ENCODE measurements at places on chromosomes 11 and 22. TPM values are rescaled to one million over a fixed set of nuclear protein-coding genes. Genes with fewer than 3 reads are reported as not detected.

DNA sequence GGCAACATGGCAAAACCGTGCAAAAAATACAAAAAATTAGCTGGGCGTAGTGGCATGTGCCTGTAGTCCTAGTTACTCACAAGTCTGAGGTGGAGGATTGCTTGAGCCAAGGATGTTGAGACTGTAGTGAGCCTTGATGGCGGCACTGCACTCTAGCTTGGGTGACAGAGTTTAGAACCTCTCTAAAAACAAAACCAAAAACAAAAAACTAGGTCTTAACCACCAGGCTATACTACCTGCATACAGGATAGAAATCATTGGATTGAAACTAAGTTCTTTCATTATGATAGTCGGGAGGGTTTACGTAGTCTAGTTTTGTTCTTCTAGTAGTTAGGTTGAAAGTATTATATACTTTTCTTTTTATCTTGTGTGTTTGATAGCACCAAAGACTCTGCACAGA, 5.8 kb downstream of the RNF214 start:
- no peak overlapping the region for H3K4me3 ChIP-seq
- peaks cover 10% of the 10 kb centered on the region for H3K4me1 ChIP-seq
- no peak for DNase-seq
- no peaks in the 10 kb centered on the region for H3K36me3 ChIP-seq
- H3K27ac ChIP-seq = no peak overlapping the region
- H3K27me3 ChIP-seq = no peaks in the 10 kb centered on the region

DNA sequence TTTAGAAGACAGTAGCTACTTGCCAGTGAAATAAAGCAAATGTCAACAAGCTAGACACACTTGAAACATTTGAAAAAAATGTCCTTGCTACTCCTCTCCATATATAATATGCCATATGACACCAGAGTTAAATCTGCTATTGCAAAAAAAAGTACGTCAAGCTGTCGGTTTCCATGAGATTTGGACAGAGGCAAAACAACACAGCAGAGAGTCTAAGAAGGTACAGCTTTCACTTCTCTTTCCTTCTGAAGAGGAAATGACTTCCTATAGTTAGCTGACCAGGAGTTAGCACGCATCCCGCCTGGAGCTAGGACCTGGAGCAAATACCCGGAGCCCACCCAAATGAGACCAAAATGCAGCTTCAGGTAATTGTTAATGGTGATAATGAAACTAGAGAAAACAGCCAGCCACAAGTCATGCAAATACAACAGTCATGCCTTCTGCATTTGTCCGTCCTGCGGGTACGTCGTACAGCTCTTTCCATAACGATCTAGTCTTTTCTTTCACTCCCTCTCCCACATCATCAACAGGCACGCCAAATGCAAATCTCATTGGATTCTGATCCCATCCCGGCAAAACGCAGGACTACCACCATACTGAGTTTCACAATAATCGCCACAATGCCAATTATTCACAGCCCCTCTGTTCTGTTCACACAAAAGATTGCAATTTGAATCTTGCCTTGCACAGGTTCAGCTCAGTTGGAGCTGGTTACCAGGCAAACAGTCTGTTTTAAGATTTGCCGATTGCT, 395.0 kb upstream of the CCDC90B start:
- H3K4me3 ChIP-seq = no peak overlapping the region
- H3K27me3 ChIP-seq = no peaks in the 10 kb centered on the region
- H3K27ac ChIP-seq = no peak overlapping the region
- H3K36me3 ChIP-seq = no peaks in the 10 kb centered on the region

GRCh38 chr11:11263238-11264005, 89.6 kb downstream of the CSNK2A3 start:
- no peak for DNase-seq
- no peaks in the 10 kb centered on the region for H3K4me1 ChIP-seq
- no peak overlapping the region for H3K27ac ChIP-seq
- H3K36me3 ChIP-seq = no peaks in the 10 kb centered on the region

GRCh38 chr11:84091212-84091986, 805.2 kb upstream of the CCDC90B start:
- no peaks in the 10 kb centered on the region for H3K4me1 ChIP-seq
- H3K27me3 ChIP-seq = no peaks in the 10 kb centered on the region
- no peaks in the 10 kb centered on the region for H3K36me3 ChIP-seq

DNA sequence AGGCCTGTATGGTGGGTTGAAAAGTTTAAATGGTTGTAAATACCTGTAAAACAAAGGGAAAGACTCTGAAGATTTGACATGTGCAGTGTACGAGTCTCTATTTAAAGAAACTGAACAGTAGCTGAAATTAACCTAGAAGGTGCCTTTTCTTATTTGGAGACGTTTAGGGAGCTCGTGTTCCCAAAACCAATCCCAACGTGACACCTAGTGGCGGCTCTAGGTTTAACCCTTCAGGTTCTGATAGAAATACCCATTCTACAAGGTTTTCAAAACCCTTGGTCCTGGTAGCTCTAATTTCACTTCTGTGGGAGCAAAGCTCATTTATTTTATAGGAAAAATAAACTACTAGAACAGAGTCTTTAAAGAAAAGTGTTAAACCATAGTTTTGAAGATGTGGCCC, 258.3 kb downstream of the LRRC4C start:
- H3K4me1 ChIP-seq = no peaks in the 10 kb centered on the region
- H3K4me3 ChIP-seq = no peak overlapping the region
- no peak overlapping the region for H3K27ac ChIP-seq
- no peaks in the 10 kb centered on the region for H3K36me3 ChIP-seq
- peaks cover 45% of the 10 kb centered on the region for H3K27me3 ChIP-seq

- H3K36me3 ChIP-seq = peaks cover 93% of the 10 kb centered on the region
- H3K4me3 ChIP-seq = no peak overlapping the region
- H3K4me1 ChIP-seq = no peaks in the 10 kb centered on the region
- H3K27ac ChIP-seq = no peak overlapping the region
Measured at GRCh38 chr11:70360211-70360610, 38.1 kb upstream of the CTTN start.

DNA sequence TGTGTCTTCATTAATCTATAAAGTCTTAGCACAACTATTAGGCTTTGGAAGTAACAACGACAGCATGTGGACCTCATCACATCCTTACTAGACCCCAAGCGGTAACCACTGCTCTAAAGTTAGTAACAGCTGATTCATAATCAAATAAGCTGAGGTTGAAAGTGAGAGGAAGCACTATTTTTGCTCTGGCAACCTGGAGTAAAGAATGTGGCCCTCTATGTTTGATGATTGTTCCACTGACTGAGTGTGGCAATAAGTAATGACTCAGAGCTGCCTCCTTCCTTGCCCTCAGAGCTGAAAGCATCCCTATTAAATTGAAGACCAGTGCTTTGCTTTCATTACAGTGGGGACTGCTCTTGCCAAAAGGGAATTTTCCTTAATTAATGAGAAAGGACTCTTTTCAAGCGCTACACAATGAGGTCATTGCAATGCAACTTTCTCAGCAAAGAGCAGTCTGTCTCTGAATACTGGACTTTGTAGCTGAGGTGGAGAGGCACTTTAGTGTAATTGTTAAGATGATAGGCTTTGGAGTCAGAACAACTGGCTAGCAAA, 906.1 kb upstream of the RAG2 start:
- H3K36me3 ChIP-seq = no peaks in the 10 kb centered on the region
- peak overlapping the region; percentile 28 for H3K27ac ChIP-seq
- no peaks in the 10 kb centered on the region for H3K27me3 ChIP-seq
- H3K4me1 ChIP-seq = no peaks in the 10 kb centered on the region
- DNase-seq = peak; percentile 32

- no peak overlapping the region for H3K4me3 ChIP-seq
- no peak overlapping the region for H3K27ac ChIP-seq
- no peaks in the 10 kb centered on the region for H3K36me3 ChIP-seq
- DNase-seq = peak; percentile 30
Measured at GRCh38 chr22:47290706-47291430, 528.4 kb downstream of the TBC1D22A start.

GRCh38 chr22:43289976-43290721, 53.0 kb downstream of the SCUBE1 start:
- H3K27me3 ChIP-seq = no peaks in the 10 kb centered on the region
- H3K27ac ChIP-seq = no peak overlapping the region
- DNase-seq = no peak
- H3K36me3 ChIP-seq = no peaks in the 10 kb centered on the region

GRCh38 chr22:47398491-47398890, 636.0 kb downstream of the TBC1D22A start:
- no peak overlapping the region for H3K4me3 ChIP-seq
- peaks cover 8% of the 10 kb centered on the region for H3K4me1 ChIP-seq
- DNase-seq = no peak
- H3K27me3 ChIP-seq = no peaks in the 10 kb centered on the region
- no peak overlapping the region for H3K27ac ChIP-seq

DNA sequence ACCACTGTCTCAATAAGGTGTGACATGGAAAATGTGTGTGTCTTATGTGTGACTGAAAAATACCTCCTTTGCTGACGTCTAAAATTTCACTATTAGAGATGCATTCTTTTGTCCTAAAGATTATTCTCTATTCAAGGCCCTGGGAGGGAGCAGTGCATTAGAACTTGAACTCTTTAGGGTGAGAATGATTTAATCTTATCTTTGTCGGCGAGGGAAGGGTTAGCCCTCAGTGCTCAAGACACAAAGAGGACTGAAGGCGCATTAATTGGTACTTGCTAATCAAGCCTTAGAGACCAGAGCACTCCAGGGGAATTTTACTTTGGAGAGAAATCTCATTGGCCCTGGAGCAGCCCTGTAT, 29.8 kb upstream of the PLET1 start:
- no peaks in the 10 kb centered on the region for H3K36me3 ChIP-seq
- H3K27me3 ChIP-seq = no peaks in the 10 kb centered on the region
- H3K4me1 ChIP-seq = peaks cover 54% of the 10 kb centered on the region
- peak overlapping the region; percentile 90 for H3K27ac ChIP-seq

DNA sequence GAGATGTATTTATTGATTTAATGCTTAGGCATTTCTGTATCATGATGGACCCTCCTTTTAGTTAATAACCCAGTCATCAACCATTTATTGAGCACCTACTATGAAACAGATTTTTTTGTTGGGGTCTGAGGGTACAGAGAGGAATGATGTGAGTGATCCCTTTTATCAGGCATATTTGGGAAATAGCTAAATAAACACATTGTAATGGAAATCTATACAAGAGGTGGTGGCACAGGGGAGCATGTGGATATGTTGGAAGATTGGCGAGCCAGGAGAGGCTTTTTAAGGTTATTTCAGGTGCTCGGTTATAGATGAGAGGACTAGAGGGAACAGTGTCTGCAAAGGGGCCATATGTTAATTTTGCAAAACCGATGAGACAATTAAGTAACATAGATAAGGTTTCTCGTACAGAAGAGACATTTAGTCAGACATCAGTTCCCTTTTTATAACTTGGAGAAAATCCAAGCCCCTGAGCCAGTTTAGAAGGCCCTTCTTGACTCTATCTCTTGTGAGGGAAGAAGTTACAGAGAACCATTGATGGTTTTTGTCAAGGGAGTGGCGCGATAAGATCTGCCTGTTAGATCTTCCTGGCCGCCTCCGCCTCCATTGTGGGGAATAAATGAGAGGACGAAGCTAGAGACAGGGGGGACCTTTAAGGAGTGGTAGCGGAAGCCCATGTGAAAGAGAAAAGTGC, 2.0 kb downstream of the ATXN10 start:
- H3K27ac ChIP-seq = no peak overlapping the region
- H3K4me3 ChIP-seq = peak overlapping the region; percentile 96
- no peaks in the 10 kb centered on the region for H3K27me3 ChIP-seq

DNA sequence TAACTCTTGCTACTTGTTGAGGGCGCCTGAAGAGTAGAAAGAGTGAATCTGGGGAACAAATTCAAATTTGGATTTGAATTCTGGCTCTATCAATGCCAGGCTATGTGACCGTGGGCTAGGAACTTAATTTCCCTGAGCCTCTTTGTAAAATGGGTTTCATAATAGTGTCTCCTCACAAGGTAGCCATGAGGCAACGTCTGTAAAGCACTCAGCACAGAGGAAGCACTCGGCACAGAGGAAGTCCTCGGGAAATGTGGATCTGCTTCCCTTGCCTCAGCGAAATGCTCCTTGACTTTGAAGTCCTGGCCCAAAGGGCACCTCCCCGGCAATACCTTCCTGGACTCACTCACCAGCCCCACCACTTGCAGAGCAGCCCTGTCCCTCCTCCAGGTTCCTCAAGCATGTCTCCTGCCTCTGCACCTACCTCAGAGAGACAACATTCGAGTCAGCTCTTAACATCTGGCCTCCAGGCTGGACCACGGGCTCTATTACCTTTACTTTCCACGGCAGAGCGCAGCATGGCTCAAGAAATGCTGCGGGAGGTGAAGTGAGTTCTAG, 17.7 kb downstream of the CD6 start:
- H3K4me3 ChIP-seq = no peak overlapping the region
- H3K27me3 ChIP-seq = peaks cover 6% of the 10 kb centered on the region
- DNase-seq = no peak
- no peaks in the 10 kb centered on the region for H3K36me3 ChIP-seq
- peaks cover 9% of the 10 kb centered on the region for H3K4me1 ChIP-seq

DNA sequence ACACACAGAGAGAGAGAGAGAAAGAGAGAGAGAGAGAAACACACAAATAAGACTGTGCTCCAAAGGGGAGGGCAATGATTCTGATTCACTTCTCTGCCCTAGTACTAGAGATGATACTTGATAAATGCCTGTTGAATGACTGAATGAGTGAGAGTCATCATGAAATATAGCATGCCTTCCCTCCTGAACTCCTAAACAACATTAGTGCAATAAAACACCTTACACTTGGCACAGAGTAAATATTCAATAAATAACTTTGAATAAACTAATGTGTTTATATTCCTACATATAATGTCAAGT, 511.2 kb upstream of the RAG2 start:
- DNase-seq = no peak
- H3K4me1 ChIP-seq = no peaks in the 10 kb centered on the region
- no peaks in the 10 kb centered on the region for H3K27me3 ChIP-seq
- H3K36me3 ChIP-seq = no peaks in the 10 kb centered on the region

DNA sequence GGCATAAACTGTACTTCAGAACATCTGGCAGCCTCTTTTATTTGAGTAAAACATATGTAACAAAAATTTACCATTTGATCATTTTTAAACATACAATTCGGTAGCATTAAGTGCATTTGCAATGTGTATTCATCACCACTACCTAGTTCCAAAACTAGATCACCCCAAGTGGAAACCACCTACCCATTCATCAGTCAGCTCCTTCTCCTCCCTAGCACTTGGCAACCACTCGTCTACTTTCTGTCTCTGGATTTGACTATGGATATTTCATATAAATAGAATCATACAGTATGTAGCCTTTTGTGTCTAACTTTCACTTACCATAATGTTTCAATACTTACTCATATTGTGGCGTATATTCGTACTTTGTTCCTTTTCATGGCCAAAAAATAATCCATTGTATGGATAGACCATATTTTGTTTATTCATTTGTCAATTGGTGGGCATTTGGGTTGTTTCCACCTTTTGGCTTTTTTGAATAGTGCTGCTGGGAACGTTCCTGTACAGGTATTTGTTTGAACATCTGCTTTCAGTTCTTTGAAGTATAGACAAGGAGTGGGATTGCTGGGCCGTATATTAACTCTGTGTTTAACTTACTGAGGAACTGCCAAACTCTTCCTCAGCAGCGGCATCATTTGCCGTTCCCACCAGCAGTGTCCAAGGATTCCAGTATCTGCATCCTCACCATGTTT, 27.2 kb upstream of the ADORA2A start:
- no peak overlapping the region for H3K27ac ChIP-seq
- peaks cover 51% of the 10 kb centered on the region for H3K4me1 ChIP-seq
- H3K27me3 ChIP-seq = no peaks in the 10 kb centered on the region
- H3K4me3 ChIP-seq = no peak overlapping the region
- peak; percentile 8 for DNase-seq

Gene XKR3
- total RNA-seq = not detected

Gene MFRP
- not detected for total RNA-seq

Gene C11orf52
- total RNA-seq = not detected

Gene OR6T1
- total RNA-seq = not detected

Gene SCGB1D2
- total RNA-seq = not detected

Gene CD248
- 629 TPM for total RNA-seq

Gene POLDIP3
- 33.3 TPM for total RNA-seq

Gene SCARF2
- total RNA-seq = 50.5 TPM

Gene LDLRAD3
- 4.1 TPM for total RNA-seq

Gene DERL3
- total RNA-seq = not detected

Gene MS4A6E
- not detected for total RNA-seq

Gene GLYATL1B
- total RNA-seq = not detected
